ENCODE measurements at places on chromosomes 4 and X.

GRCh38 chr4:183140911-183141320 lies 41.9 kb downstream of the WWC2 start:
- DNase-seq, result no peak

GRCh38 chr4:93645120-93645519 lies 183.4 kb upstream of the ATOH1 start:
- no peak for DNase-seq

DNA sequence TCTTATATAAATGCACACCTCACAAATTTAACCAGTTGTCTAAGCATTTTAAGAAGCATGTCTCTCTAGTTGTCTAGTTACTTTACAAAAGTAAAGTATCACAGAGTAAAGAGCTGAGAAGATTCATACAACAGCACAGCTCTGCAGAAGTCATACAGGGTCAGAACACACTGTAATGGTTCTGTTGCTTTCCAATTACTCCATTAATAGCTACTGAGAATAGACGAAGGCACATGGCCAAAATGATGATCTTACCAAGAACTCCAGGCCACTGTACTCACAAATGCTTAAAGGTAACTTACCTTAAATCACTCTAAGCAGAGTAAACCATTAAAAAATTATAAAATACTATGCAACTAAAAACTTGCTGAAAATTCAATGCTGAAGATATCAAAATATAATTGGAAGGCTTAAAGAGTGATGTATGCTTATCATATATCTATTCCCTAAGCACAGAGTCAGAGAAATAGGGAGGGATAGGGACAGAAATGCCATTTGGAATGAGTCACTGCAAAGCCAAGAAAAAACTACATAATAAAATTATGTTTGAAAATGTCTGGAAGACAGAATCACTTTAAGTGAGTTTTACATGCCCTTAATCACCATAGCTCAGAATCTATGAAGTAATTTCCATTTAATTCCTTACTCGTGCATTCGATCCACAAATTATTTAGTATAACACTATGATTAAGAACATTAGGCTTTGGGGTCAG lies 71.0 kb downstream of the DDX60L start:
- no peak for DNase-seq

GRCh38 chr4:61580721-61581377 lies 380.7 kb downstream of the ADGRL3 start:
- DNase-seq, result no peak

DNA sequence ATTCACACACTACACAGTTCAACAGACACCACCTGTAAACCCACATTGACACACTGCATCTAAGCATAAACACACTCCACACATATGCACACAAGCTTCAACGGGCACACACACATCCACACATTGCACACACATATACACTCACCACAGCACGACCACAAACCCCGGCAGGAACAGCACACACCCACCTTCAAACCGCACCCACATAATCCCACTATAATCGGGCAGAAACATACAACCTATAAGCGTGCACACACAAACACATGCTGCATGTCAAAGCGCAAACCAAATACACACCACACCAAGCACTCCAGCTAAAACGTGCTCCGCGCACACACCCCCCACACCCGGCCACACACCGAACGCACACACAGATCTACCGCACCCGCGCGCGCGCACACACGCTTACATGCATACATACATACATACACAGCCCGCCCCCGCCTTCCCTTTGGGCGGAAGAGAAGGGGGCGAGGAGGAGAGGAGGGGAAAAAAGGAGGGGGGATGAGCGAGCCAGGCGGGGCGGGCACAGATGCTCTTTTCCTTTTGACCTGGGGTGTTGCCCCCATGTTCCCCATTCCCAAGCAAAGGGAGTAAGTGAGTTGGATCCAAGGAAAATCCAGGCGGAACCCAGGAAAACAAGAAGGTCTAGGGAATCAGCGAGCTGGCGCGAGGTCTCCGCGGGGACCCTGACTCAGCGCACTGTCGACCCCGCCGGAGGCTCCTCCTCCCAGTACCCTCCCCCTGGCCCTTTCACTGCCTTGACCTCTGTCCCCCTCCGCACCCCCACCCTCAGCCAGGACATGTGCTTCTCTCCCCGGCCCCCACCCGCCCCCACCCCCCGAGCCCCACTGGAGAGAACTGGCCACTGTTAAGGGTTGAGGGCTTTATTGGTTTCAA lies 9.9 kb downstream of the ARHGAP36 start:
- DNase-seq, result no peak

GRCh38 chr4:141248029-141248428 lies 27.3 kb downstream of the ZNF330 start:
- DNase-seq, result no peak

GRCh38 chr4:173857828-173858227 lies 327.8 kb upstream of the HAND2 start:
- no peak for DNase-seq

DNA sequence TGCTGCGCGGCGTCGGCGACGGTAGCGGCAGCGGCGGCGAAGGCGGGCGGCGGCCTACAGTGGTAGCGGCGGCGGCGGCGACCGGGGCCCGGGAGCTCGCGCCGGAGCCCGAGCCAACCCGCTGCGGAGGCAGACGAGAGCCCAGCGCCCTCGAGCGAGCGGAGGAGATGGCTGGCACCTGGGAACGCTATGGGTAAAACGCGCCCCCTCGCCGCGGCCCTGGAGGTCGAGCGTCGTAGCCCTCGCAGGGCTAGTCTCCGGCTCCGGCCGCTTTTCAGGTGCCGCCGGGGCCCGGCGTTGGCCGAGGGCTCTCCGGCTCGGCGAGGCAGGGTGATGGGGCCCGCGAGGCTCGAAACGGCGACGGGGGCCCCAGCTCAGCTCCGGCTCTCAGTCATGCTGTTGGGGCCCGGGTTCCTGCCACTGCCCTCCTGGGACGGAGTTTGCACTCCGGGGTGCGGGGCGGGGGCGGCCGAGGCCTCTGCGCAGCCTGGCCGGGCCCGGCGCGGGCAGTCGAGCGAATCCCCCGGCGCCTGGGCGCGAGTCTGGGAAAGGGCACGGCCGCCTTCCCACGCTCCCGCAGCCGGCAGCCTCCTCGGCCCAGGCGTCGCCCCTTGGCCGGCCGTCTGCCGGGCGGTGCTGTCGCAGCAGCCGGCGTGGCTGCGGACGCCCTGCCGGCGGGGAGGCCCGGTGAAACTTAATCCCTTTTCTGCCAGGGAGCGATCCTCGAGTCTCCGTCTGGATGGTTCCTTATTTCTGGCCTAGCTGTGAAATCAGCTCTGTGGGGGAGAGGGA lies 768 bp downstream of the MID2 start:
- DNase-seq, result peak; percentile 25

DNA sequence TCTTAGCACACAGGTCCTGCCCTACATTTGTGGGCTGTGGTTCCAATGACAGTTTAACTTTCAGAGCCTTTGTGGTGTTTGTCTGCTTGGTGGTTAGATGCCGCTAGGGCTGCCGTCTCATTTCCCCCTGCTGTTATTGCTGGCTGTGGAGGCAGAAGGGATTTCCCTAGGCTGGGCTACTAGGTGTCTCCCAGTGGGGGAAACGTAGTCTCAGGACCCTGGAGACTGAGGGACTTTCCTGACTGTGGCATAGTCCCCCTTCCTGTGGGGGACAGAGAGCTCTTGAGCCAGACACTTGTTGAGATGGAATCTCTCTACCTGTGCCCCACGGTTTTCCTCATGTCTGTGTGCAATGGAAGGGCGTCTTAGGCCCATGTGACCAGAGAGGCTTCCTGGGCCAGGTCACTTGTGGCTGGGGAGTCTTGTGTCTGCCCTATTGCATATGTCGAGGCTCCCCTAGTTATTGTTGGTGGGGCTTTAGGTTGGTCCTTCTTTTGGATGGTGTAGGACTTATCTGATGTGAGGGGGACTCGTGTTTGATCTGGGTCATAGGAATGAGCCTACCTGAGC lies 68.2 kb downstream of the ARHGAP10 start:
- peak; percentile 34 for DNase-seq

DNA sequence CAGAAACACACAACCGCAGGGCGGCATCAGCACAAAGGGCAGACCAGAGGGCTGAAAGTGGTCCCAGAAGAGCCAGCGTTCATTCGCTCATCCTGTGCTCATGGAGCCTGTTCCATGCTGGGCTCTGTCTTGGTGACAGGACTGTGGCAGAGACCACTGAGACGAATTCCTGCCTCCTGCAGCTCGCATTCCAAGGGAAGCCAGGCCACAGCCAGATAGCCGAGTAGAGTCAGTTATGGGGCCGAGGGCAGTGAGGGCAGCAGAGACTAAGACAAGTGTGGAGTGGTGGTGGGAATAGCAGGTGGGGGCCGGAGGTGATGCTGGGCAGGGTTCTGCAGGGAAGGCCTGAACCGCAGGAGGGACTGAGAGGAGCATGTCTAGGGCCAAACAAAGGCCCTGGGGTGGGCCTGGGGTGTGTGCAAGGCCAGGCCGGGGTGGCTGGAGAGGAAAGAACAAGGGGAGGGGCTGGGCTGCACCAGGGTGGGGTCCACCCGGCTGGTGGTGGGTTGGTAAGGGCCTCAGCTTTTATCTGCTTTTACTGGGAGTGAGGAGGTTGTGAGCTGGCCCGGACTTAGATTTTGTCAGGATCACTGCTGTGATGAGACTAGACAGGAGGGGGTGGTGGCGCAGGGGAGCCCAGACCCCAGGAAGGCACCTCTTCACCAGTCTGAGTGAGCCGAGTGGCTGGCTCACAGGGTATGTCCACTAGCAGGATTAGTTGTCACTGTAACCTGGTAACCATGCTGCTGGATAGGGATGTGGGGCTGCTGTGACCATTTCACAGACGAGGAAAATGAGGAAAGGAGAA lies 6.3 kb downstream of the PSAPL1 start:
- no peak for DNase-seq

GRCh38 chr4:53563824-53564223 lies 27.5 kb downstream of the LNX1 start:
- no peak for DNase-seq

DNA sequence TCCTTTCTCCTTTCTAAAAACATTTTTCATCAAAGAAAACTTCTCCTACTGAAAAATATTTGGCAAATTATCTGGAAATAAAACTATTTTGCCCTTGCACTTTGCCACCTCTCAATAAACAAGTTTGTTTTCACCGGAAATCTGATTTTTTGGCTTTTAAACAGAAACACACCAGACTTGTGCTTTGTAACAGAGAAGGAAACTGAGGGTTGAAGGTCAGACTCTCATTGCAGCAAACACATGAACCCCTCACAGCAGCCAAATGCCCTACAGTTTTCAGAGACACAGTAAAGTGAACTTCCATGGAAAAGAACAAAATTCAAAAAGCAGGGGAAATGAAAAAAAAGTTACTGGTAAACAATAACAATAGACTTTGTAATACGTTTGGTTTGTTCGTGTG lies 95.6 kb upstream of the WDR17 start:
- no peak for DNase-seq

Data from CD4-positive, alpha-beta T cell (primary cell).